ENCODE measurements at places on chromosomes 2 and 18.
A peak's percentile ranks its signal among the peaks of the same experiment; 100 is the strongest.

DNA sequence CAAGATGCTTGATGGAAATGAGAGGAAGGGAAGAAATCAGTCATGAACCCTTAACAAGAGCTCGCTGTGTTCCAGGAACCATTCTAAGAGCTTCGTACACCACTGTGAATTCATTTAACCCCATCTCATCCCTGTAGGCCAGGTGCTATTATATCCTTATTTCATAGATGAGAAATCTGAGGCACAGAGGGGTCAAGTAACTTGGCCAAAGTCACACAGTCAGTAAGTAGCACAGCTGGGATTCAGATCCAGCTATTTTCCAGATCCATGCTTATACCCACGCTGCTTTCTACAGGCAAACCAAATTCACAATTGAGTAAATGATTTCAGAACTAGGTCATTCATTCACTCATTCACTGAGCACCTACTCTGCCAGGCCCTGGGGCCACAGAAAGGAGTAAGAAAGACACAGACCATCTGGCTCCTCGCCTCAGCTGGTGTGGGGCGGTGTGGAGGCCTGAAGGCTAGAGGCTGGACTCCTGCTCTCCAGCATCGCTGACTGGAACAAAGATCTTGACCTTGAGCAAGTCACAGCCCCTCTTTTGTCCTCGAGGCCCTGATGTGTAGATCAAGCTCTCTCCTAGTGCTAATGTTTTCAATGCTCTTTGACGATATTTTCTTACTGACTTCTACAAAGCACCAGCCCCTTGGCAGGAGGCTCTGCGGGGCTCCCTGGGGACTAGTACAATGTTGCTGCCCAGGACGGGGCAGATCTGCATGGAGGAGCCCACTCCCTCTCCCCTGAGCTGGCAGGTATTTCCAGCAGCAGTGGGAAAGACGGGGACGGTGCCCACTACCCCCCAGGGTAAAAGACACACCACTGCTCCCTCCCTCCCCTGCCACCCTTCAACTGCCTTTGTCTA, 26.5 kb downstream of the STEAP3 start:
- no peak for DNase-seq

DNA sequence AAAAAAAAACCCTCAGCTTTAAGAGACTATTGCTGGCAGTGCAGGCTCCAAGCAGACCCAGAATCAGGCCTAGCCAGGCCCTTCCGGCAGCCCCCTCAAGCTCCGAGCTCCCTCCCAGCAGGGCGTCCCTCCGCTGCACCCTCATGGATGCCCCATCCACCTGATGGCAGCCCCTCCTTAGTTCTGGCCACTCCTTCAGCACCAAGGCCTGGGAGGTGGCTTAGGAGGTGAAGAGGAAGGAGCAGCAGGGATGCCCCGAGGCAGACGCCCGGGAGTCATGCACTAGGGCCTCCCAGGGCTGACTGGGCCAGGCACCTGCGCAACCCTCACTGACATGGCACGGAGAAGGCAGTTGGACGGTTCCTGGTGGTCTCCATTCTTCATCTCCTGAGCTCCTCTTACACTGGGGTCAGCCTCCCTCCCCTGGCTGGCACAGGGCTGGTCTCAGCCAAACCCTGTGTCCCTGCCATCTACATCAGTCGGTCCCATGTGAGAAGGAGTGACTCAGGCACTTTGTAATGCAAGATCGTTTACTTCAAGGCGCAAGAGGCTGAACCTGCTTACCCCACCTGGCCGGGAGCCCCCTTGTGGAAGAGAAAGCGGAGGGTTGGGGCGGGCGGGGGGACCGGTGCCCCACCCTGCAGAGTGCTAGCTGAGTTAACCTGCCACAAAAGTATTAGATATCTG, 53.5 kb upstream of the ID2 start:
- DNase-seq: no peak

GRCh38 chr18:77057006-77057395, 75.6 kb downstream of the MBP start:
- no peak for DNase-seq

DNA sequence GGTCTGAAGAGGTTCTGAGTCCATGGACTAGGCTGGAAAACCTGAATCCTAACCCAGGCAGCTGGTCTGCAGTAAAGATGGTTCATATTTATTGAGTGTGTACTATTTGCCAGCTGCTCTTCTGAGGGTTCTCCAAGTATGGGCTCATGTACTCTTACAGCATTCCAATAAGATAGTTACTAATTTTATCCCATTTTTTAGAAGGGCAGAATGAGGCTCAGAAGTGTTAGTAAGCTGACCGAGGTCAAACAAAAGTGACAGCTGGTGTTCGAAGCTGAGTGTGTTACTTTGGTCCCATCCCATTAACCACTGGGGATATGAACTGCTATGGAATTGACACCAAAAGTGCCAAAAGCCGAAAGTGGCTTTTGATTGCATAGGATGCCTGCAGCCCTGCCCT, 76.9 kb downstream of the CABLES1 start:
- no peak for DNase-seq

DNA sequence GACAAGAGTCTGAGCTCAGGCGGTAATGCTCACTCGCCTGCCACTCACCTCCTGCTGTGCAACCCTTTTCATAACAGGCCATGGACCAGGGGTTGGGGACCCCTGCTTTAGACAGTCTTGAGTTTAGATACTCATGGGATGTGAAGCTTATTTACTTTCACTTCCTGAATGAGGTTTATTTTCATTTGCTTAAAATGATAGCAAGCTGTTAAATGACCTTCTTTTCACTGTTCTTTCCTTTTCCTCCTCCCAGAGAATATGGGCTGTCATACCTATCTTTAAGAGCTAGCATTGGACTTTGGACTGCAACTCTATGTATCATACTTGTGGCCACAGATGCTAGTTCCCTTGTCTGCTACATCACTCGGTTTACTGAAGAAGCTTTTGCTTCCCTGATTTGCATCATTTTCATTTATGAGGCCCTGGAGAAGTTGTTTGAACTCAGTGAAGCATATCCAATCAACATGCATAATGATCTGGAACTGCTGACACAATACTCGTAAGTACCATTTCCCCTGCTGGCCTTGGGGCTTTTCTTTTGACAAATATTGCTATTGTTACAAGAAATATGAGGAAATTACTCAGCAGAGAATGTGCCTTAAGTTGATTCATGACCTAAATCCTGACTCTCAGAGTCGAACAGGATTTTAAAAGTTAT, 168.5 kb downstream of the DPP4 start:
- peak; percentile 97 for DNase-seq

DNA sequence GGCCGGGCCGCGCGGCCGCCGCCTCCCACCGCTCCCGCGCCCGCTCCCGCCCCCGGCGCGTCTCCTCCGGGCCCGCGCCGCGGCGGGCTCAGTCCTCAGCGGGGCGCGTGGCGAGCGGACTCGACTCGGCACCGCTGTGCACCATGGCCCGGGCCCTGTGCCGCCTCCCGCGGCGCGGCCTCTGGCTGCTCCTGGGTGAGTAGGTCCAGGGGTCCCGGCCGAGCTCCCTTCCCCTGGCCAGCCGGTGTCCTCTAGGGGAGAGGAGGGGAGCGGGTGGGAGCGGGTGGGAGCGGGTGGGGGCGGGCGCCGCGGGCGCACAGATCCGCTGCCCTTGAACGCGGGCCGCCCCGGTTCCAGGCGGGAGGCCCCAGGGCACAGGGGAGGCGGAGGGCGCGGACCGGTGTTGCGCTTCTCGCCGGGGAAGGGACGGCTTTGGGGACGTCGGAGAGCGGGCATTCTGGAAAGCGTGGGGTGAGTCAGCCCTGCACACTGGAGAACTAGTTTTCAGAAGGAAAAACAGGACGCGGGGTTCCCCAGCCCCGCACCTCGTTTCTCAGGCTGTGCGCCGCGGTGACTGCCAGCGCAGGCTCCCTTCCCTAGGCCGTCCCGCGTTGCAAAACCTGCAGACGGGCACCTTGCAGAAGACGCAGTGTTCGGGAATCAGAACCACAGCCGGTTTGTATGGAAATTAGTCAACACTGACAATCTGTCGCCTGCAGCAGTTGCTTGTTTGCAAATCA, at the start of gene RAMP1:
TSS of gene RAMP1 (plus strand) at position 91 of the 740 bp plus-strand sequence. CDS start at position 144, 53 bp downstream.
- DNase-seq: peak; percentile 82

DNA sequence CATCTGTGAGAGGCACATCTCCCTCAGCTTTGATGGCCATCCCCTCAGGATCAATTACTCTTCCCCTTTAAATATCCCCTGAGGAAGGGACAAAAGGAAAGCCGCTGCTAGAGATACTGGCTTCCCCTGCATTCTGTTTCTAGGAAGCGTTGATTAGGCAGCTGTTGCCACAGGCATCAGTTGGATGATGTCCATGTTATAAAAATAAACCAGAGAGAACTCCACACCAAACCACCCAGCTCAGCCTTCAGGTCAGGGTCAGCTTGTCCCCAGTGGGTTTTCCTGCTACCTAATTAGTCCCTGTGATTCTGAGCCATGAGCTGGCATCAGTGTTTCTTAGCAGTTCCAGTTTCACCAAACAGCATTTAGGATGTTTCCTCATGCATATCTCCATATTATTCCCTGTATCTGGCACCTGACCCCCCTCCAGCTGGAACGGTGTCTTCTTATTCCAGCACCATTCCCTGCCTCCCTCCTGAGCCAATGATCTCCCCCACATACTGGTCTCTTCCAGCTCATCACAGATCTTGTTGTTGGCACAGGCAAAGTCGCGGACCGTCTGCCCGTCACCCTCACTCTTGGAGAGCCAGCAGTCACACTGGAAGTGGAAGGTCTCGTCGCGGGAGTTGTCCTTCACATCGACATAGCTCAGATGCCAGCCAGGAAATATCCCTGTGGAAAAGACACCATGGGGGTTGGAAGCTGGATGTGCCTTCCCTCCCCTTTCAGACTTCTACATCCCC, 168.4 kb downstream of the LOXHD1 start:
- DNase-seq: no peak

- no peak for DNase-seq
Measured at GRCh38 chr2:233369897-233370685, 15.8 kb downstream of the DGKD start.

DNA sequence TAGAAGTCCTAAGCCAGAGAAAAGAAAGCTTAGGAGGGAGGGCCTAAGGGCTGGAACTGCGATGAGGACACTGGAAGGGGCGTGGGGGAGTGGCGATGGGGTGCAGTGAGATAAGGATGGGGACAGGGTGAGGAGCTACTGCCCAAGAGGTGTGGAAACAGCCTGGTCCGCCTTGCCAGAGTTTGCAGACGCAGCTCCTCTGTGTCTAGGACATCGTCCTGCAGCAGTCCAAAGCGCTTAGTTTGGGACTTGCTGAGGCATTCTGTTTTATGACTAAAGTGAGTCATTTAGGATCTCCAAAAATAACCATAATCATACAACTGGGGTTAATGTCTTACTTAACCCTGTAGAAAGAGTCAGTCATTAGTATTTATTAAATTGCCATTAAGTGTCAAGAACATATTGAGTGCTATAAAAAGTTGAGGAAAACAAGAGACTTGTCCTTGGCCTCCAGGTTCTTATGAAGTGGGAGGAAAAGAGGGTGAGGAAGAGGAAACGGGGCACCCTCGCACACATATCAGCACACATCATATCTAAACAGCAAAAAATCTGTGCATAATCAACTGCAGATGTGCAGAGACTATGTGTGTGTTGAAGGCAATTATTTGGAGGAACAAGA, 74.8 kb downstream of the CDK15 start:
- no peak for DNase-seq

GRCh38 chr2:177667626-177668025, 275.1 kb downstream of the AGPS start:
- peak; percentile 21 for DNase-seq

GRCh38 chr18:73245345-73245744, 377.6 kb upstream of the NETO1 start:
- peak; percentile 96 for DNase-seq
